Activated CD8-positive, alpha-beta memory T cell treated with anti-CD3 and anti-CD28 coated beads, Interleukin-2, amount 50 U/mL, for 4 hours (primary cell): ENCODE measurements at places on chromosomes 7 and 10.

DNA sequence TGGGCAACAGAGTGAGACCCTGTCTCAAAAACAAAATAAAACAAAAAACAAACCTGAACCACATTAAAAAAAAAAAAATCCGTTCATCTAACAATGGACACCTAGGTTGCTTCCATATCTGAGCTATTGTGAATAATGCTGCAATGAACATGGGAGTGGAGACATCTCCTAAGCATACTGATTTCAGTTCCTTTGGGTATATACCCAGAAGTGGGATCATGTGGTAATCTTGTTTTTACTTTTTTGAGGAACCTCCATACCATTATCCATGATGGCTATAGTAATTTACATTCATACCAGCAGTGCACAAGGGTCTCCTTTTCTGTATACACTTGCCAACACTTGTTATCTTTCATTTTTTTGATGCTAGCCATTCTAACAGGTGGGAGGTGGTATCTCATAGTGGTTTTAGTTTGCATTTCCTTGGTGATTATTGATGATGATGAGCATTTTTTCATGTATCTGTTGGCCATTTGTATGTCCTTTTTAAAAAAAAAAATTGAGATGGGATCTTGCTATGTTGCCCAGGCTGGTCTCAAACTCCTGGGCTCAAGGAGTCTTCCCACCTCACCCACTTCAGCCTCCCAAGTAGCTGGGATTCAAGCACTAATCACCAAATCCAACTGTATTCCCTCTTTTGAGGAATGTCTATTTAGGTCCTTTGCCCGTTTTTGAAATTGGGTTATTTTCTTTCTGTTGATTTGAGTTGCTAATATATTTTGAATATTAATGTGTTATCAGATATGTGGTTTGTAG lies 17.5 kb downstream of the CDK13 start:
- DNase-seq: no peak

DNA sequence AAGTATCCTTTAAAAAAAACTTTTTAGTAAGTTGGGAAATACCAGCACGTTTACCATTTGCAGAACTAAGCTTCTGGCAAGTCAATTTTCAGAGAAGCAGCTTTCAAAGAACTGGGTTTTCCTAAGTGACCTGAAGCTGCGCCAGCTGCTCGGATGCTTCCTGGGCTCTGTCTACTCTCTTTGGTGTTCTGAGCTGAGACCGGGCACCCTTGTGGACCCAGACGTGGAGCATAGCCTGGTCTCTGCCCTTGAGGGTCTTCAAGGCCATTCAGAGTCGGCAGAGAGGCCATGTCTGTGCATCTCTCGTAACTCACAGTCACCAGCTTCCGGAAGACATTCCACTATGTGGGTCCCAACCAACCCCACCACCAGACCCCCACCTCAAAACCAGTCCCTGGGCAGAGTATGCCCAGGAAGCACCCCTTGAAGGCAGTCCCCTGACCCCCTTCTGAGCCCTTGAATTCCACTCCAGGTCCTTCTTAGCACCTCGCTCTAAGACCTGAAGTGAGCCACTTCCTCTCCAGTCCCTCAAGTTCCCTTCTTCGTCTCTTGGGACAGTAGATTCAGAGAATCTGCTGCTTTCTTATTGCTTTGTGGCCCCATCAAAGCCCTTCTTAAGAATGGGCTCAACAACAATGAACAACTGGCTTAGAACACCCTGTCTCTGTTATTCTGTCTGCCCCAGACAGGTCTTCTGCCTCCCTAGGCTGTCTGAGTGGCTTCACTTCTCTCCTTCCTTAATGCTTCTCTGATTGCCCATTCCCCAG lies 8.5 kb downstream of the CALML5 start:
- DNase-seq: no peak

DNA sequence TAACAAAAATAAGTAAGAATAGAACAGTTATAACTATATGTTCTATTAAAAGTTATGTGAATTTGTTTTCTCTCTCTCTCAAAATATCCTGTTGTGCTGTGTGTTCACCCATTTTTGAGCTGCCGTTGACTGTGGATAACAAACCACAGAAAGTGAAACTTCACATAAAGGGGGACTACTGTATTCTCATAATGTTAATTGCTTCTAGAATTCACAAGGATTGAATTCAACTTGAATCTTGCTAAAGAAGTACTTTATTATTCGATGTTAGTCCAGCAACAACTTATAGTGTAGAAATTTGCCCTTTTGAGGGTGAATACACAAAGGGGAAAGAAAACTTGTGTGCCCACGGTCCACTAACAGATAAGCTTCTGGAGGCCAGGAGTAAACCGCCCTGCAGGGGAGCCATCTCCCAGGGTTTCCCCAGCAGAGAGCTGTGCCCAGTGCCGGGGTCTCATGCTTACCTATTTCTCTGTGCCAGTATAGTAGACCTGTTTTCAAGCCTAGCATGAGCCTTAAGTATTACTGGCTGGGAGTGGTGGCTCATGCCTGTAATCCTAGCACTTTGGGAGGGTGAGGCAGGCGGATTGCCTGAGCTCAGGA lies 87.1 kb downstream of the KAT6B start:
- no peak for DNase-seq

DNA sequence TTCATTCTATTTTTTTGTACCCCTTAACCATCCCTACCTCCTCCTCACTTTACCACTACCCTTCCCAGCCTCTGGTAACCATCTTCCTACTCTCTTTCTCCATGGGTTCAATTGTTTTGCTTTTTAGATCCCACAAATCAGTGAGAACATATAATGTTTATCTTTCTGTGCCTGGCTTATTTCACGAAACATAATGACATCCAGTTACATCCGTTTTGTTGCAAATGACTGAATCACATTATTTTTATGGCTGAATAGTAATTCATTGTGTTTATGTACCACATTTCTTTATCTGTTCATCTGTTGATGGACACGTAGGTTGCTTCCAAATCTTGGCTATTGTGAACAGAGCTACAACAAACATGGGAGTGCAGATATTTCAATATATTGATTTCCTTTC lies 24.1 kb downstream of the ATRNL1 start:
- DNase-seq: no peak

DNA sequence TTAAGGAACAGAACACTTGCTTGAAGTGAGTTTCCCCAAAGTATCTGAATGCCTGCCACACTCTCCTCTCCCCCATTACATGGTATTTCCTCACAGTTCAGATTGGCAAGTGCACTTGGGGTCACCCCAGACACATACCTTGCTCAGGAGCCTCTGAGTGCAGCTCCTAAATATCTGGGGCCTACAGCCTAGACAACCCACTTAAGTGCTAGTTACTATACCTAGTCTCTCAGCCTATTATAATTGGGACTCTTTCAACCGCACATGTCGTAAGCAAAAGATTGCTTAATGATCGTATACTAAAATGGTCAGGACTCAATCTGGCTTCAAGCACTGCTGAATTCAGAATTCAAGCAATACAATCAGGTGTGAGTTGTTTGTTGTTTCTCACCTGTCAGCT lies 19.9 kb downstream of the TMEM176B start:
- no peak for DNase-seq

DNA sequence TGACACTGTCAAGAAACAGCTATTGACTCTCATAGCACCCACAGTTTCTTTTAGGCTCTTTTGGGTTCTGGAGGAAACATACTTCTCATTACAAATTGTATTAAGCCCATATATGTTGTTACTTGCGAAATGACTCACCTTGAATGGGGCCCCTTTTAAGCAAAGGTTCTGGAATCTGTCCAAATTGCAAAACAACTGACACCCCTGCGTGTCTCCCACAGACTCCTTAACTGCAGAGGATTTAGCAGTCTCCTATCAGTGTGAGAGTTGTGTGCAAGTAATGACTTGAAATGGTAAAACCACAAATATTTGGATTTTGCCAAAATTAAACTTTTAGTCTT lies 192.3 kb downstream of the DNAJC1 start:
- no peak for DNase-seq

- DNase-seq: no peak
These were observed 108.3 kb downstream of the GLI3 start for GRCh38 chr7:42128703-42129102.

GRCh38 chr7:92034116-92034515 lies 93.5 kb downstream of the AKAP9 start:
- DNase-seq: no peak

- no peak for DNase-seq
These were observed 972 bp upstream of the CXCL12 start for GRCh38 chr10:44385696-44386441.

DNA sequence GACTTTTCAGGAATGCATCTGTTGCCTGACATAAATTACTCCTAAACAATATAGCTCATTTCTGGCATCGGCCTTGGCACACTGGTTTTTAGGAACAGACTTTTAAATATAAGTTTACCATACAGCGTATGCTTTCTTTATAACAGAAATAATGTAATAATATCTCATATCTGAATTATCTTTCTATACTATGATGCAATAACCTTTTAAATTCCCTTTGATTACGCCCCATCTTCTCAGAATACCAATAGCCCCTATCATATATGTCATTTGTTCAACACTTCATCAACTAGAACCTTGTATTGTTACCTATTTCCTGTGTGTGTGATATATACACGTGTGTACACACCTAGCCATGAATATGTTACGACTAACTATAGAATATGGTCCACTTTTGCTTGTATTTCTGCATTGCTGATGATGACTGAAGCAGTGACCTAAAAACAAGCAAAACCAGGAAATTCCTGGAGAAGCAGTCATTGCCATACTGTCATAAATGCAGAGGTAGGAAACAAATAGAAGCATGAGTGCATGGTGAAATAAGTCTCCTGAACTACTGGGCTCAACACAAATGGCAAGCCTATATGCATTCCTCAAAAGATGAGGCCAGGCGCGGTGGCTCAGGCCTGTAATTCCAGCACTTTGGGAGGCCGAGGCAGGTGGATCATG lies 618.4 kb upstream of the NRP1 start:
- DNase-seq: no peak

DNA sequence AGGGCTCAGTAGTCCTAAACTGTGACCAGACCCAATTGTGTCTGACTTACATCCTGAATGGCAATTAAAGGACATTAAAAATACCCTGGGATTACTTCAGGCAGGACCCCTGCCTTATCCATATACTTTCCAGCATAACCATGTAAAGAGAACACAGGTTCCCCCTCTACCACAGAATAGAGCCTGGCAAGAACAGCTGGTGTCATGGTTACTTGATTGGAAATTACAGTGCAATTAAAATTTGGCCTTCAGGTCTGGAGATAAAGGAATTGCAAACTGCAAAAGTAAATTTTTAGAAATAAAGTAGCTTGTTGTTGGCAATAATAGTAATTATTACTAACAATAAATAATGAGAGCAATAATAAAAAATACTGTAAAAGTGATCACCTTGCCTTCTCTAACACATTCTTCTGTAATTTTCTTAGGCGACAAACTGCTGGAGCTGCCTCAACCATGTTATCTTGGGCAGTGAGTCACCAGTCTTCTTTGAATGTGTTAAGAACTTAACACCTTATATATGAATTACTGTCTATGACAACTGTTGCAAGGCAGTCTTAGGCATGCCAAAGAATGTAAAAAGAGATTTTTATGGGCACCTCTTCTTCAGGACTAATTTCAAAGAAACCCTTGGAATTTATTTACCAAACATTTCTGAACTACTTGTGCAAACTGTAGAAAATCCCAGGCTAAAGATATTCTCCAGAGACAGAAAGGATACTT lies 53.7 kb downstream of the HIBADH start:
- DNase-seq: no peak

DNA sequence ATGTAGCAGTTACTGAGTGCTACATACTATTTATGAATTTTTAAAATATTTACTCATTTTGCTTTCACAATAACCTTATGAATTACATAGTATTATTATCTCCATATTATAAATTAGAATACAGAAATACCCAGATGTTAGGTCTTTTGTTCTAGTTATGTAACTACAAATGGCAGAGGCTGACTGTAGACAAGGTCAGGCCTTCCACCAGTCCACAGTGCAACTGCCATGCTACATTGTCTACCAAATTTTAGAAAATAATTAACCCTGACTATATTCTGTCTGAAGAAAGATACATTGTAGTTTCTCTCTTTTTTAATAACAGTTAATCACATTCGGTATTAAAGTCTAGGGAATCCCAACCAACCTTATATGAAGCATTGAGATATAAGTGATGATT lies 280.9 kb downstream of the MALRD1 start:
- no peak for DNase-seq

GRCh38 chr10:1774796-1775195 lies 37.5 kb upstream of the ADARB2 start:
- DNase-seq: no peak
